ENCODE measurements at places on chromosomes 12 and 14.

DNA sequence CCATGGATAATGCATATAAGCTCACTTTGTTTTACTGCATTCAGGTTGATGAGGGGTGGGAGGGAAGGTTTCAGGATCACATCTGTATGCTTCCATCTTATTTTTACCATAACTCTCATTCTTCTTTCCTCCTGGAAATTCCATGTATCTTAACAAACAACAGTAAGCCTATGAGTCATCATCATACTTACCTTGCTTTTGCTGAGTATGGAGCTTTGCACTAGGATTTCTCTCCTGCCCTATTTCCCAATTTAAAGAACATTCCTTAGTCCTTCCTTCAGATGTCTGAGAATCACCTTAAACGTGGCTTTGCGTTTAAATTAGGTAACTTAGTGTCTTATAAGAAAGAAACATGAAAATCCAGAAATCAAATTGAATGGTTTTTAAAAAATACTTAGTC is 1.6 kb upstream of the CLEC14A start:
- no peak for DNase-seq

GRCh38 chr14:87331991-87332390 is 661.0 kb downstream of the GALC start:
- DNase-seq, result no peak

DNA sequence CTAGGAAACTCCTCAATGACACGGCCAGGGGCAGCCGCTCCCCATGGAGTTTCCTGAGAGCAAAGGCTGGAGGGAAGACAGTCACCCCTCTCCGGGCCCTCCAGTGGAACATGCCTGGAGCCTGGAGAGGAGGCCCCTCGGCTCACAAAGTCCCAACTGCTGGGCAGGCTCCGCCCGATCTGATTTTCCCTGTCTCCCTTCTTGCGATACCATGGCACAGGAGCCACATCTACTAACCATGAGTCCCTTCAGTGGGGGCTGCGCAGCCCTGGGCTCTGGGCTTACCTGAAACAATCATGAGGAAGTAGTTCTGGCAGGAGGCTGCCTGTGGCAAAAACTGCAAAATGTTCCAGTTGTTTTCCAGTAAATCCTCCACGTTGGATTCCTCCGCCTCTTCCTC is 15.3 kb downstream of the P2RX2 start:
- DNase-seq, result no peak

DNA sequence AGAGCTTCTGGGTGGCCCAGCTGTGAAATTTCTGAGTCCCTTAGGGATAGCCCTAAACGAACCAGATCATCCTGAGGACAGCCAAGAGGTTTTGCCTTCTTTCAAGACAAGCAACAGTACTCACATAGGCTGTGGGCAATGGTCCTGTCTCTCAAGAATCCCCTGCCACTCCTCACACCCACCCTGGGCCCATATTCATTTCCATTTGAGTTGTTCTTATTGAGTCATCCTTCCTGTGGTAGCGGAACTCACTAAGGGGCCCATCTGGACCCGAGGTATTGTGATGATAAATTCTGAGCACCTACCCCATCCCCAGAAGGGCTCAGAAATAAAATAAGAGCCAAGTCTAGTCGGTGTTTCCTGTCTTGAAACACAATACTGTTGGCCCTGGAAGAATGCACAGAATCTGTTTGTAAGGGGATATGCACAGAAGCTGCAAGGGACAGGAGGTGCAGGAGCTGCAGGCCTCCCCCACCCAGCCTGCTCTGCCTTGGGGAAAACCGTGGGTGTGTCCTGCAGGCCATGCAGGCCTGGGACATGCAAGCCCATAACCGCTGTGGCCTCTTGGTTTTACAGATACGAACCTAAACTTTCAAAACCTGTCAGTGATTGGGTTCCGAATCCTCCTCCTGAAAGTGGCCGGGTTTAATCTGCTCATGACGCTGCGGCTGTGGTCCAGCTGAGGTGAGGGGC is 38.9 kb downstream of the DAD1 start:
- DNase-seq, result no peak

DNA sequence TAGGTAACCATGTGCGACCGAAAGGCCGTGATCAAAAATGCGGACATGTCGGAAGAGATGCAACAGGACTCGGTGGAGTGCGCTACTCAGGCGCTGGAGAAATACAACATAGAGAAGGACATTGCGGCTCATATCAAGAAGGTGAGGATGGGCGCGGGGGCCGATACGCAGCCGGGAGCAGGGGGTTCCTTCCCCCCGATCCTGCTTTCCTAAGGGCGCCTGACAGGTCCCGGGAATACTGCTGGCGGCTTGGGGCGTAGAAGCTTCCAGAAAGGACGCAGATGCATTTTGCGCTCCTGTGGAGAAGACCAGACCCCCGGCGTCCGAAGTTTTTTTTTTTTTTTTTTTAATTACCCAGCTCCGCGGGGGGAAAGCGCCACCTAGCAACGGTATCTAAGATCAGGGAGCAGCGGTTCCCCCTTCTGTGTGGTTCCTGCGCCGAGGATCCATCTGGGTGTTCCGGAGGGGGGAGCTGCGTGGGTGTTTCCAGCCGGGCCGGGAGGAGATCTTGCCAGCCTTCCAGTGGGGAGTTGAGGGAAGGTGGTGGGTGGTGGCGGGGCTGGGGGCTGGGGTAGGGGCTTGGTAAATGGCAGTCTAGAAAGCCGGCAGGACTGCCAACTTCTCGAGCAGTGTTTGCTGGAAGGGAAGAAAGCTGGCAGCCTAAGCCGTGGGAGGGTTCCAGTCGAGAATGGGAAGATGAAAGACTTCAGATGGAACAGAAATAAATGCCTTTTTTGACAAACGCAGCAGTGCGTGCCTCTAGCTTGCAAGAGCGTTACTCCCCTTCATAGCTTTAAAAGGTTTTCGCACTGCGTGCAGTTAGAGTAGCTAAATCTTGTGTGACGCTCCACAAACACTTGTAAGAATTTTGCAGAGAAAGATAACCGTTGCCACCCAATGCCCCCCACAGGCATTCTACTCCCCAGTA is 764 bp downstream of the DYNLL1 start:
- peak; percentile 68 for DNase-seq

DNA sequence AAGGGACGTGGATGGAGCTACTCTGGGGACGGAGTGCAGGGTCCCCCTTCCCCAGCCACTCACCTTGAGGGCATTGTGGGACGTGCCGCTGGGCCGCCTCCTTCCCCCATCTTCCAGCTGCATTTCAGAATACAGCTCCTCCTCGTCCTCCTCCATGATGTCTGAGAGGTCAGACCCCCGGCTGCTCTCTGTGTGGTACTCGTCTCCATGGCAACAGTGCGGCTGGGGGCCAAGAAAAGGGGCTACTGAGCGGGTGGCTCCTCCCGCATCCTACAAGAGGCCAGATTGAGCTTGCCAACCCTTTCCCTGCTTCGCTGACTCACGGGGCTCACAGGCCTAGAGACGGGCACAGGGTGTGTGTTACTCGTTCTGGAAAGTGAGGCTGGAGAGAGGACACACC is 90.4 kb downstream of the PIWIL1 start:
- DNase-seq, result peak; percentile 30

DNA sequence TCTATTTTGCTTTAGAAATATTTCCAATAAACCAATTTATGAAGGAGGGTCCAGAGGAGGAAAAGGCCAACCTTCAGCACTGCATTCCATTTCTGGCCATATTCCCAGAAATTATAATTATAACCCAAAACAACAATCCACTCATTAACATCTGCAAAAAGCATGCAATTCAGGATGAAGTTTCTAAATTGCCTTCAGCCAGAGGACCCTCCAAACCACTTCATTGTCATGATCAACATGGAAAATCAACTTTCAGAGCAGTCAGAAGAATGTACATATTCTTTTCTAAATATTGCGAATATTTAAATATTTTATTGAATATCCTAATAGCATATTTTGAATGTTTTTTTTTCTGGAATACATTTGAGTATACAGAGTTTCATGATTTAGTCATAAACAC is 332.6 kb upstream of the TMEM132C start:
- no peak for DNase-seq

DNA sequence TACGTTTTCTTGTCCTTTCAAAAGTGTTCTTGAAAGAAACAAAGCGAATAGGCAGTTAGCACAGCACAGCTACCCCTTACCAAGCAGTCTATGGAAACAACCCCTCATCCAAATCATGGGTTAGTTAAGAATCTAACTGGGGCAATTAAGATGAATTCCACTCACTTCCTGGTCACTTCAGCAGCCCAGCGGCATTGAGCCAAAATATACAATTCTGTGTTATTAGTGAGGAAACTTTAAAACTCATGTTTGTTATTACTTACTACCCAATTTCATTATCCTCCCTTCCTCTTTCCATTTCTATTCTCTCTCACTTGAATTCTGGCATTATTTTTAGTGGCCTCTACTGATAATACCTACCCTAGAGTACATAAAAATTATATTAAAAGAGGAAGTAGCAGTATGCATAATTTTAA is 121.4 kb downstream of the PPHLN1 start:
- no peak for DNase-seq

- DNase-seq, result no peak
These were observed 19.3 kb upstream of the PCNX1 start for GRCh38 chr14:70887737-70888499.

DNA sequence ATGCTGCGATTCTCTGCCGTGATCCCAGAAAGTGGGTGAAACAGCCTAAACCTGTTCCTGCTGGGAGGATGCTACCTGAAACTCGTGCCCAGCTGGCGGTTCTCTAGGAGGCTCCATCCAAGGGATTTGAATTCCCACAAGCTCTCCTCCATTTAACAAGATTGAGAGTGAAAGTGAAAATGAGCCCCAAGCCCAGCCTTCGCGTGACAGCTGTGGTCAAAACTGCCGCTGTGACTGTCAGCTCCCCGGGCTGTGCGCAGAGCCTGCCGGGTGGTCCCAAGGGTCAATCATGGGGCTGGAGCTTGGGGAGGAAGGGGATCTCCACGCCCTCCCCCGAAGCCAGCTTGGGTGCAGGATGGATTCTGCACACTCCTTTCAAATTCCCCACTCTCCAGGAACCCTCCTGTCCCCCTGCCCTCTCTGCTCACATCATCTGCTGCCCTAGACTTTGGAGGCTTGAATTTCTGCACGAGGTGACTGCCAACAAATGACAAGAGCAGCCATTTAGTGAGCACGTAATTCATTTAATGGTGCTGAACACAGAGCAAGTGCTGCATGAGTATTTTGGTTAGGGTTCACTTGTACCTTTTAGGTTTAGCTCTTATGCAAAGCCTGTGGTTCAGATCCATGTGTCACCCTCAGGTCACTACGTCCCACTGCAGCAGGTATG is 5.3 kb downstream of the ASB2 start:
- no peak for DNase-seq

GRCh38 chr12:56954057-56954957 is 3.1 kb downstream of the RDH16 start:
- no peak for DNase-seq

DNA sequence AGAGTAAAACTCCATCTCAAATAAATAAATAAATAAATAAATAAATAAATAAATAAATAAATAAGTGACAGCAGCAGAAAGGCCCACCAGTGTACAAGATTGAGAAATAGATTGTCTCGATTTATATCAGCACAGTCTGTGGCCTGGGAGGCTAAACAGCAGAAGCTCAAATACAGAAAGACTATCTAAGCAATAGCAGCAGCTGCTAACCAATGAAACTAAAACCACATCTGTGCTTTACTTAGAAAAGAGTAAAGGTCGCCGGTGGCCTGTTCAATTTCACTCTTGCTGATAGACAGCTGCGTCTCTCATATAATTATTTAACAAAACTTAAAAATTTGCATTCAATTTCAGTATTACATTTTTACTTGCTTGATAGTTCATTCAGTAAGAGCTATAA is 325.7 kb downstream of the CEP128 start:
- DNase-seq, result no peak

DNA sequence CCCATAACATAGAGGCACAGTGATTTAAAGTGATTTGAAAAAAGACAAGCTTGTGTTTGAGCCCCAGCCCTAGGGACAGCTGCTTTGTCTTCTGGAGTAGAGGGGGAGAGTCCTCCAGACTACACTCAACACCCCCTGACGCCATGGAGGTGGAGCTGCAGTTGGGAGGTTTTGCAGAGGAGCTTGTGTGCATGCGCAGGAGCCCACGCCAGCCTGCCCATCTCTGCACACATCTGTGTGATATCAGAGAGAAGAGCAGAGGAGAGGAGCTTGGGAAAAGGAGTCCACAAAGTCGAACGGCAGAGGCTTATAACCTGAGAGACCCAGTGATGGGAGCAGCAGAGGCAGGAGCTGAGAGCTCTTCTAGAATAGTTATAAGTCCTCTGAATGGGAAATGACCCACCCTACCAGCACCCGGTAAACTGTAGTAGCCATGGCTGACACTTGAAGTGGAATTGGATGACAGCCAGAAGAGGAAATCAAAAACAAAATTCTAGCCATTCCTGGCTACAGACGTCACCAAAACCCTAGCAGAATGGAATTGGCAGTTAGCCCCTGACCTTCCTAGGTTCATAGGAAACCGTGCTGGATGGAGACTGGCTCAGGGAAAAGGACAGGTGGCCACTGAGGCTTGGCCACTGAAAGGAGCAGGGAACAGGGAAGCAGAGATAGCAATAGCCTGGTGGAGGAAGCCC is 185.1 kb upstream of the VASH1 start:
- DNase-seq, result no peak

DNA sequence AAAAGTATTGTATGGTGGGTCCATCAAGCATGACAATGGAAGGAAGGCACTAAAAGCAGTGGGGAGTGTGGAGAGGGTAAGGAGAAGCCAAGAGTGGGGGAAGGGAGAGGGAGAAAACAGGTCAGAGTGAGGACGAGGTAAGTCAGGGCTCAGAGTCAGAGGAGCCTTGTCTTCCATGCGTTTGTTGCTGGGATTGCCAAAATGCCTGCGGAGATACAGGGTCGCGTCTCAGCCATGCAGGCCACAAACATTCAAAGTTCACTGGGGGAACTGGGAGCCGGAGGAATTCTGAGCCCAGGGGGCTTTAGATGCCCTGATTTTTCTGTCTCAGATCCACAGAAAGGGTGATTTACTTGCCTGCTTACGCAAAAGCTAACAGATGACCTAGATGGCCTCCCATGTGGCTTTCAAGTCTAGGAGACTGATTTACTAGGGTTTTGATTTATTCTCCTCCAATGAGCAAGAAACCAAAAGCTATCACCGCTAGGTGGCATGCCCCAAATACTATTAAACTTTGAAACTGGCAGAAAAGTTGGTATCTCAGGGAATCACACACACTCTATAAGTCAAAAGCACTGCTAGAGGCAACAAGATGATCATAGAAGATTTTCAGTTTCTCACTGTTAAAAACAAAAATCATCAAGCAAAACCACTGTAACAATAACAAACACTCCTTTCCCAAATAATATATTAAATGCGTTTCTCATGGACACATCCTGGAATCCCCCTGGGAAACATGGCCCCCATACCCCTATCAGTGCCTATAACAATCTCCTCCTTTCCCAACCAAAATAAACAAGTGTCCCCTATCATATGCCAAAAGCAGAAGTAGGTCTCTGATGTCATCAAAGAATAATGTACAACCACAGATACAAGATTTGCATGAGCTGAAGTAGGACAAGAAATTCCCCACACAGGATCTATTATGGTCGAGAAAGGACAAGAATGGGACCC is 26.6 kb upstream of the MDM1 start:
- peak; percentile 75 for DNase-seq

- no peak for DNase-seq
These were observed 217.3 kb downstream of the PPM1H start for GRCh38 chr12:62717643-62718042.

GRCh38 chr14:38716926-38717325 is 386.1 kb downstream of the SEC23A start:
- no peak for DNase-seq
